DMS53 (cell line): ENCODE measurements at places on chromosomes 7 and 10.

DNA sequence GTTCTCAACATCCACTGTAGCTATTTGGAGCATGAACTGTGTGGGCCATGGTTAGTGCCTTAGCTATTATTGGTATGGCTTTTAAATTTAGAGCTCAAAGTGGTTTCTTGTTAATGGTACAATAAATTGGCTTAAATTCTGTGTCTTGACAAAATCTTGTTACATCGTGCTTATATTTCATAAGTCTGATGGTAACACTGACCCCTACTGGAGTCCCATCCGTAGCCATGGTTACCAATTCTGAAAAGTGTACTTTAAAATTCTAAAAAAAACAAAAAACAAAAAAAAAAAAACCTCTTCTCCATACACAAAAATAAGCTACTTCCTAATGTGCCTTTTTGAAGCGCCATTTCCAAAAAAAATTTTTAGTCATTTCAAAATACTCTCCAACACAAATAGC lies 6.4 kb upstream of the RPP30 start:
- DNase-seq = peak; percentile 15

DNA sequence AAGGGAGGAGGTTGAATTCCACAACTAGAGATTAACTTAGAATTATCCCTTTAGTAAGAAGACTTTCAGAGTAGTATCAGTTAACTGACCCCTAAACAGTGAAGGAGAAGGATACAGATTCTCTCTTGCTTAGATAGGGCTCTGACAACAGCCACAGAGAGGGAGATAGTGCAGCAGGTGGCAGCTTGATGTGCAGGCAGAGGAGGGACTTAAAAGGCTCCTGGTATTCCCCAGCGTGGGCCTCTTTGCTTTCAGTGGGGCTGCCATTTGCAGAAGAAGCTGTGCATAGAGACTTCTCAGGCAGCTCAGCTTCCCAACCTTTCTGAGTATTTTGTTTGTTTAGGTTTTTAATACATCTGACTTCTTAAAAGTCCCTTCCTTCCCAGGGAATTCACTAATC lies 16.0 kb downstream of the FZD1 start:
- peak; percentile 76 for DNase-seq

GRCh38 chr10:43606323-43607198 lies at the start of gene ZNF485:
TSS of gene ZNF485 (plus strand) at chr10:43606438. CDS start at chr10:43607051, 613 bp downstream.
- DNase-seq = peak; percentile 88

- DNase-seq = no peak
Observed at GRCh38 chr7:22952306-22953015, 61.5 kb downstream of the HYCC1 start.

- DNase-seq = no peak
Observed at GRCh38 chr7:359766-360361, 69.9 kb downstream of the FOXL3 start.

- peak; percentile 37 for DNase-seq
Observed at GRCh38 chr10:131242007-131242406, 69.5 kb downstream of the TCERG1L start.

DNA sequence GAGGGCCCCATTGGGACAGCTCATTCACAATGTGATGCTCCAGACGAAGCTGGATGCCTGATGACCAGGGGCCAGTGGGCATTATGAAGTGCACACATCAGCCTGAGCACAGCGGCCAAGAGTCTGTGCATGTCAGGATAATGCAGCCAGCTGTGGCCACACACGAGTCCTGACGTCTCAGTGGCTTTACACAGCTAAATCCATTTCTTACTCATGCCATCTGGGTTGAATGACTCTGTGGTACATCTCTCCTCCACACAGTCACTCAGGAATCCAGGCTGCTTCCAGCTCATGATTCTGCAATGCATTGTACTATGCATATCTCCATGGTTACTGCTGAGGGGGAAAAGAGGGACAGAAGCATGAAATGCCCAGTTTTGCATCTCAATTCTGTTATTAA lies 123.6 kb downstream of the PRLHR start:
- peak; percentile 33 for DNase-seq

GRCh38 chr10:81995254-81995653 lies 120.3 kb downstream of the NRG3 start:
- no peak for DNase-seq
